A549 treated with CORT108297 at 1 μM for 4 hours (cell line): ENCODE measurements at places on chromosomes 5 and 9. TPM values are rescaled to one million over a fixed set of nuclear protein-coding genes. Genes with fewer than 3 reads are reported as not detected.

Gene INSL6
- not detected in 5 replicates for total RNA-seq

Gene HRH2
- total RNA-seq: 0.46 to 0.82 TPM (median 0.65 TPM) in 5 replicates

Gene ADRA1B
- total RNA-seq: 12.7 to 19.1 TPM (median 16.6 TPM) in 5 replicates

Gene ABO
- not detected in 5 replicates for total RNA-seq

Gene GLRA1
- not detected in 5 replicates for total RNA-seq

Gene MYO10
- total RNA-seq: 46.5 to 64.2 TPM (median 54.8 TPM) in 5 replicates

Gene BASP1
- 267 to 340 TPM (median 299 TPM) in 5 replicates for total RNA-seq

Gene TPM2
- 623 to 688 TPM (median 654 TPM) in 5 replicates for total RNA-seq

Gene SURF1
- 36.2 to 49.0 TPM (median 43.1 TPM) in 5 replicates for total RNA-seq

Gene PCDHGA1
- 0.30 to 0.39 TPM (median 0.37 TPM) in 5 replicates for total RNA-seq

Gene FYB1
- 10.0 to 19.8 TPM (median 13.9 TPM) in 5 replicates for total RNA-seq

Gene CTNND2
- not detected in 5 replicates for total RNA-seq

Gene SAXO1
- total RNA-seq: not detected in 5 replicates

Gene ORM2
- not detected in 5 replicates for total RNA-seq

Gene SPINK6
- 0.21 to 0.65 TPM (median 0.29 TPM) in 4 of 5 replicates, not detected in the other for total RNA-seq

Gene NSG2
- 0.05 to 0.17 TPM (median 0.08 TPM) in 3 of 5 replicates, not detected in the others for total RNA-seq

Gene RNF183
- 0.15 TPM in 1 of 5 replicates, not detected in the others for total RNA-seq

Gene LHX3
- total RNA-seq: 0.05 to 0.09 TPM (median 0.08 TPM) in 5 replicates

Gene ST8SIA4
- 0.27 to 0.43 TPM (median 0.39 TPM) in 5 replicates for total RNA-seq

Gene F12
- total RNA-seq: 14.7 to 28.1 TPM (median 25.9 TPM) in 5 replicates

Gene CCDC192
- not detected in 5 replicates for total RNA-seq

Gene SVEP1
- total RNA-seq: 1.1 to 1.8 TPM (median 1.6 TPM) in 5 replicates

Gene ZNG1F
- 11.3 to 38.2 TPM (median 20.8 TPM) in 5 replicates for total RNA-seq

Gene TMEM8B
- total RNA-seq: 2.5 to 3.7 TPM (median 3.4 TPM) in 5 replicates

Gene PFN3
- not detected in 5 replicates for total RNA-seq

Gene OTP
- 0.03 to 0.09 TPM (median 0.06 TPM) in 5 replicates for total RNA-seq
